ENCODE measurements at places on chromosomes 2 and 18. TPM values are rescaled to one million over a fixed set of nuclear protein-coding genes. Genes with fewer than 3 reads are reported as not detected.

The RPRM gene
- polyA plus RNA-seq = 0.59 TPM

The NYAP2 gene
- polyA plus RNA-seq = 0.02 TPM

The PUM2 gene
- 66.8 TPM for polyA plus RNA-seq

The CHST10 gene
- 4.0 TPM for polyA plus RNA-seq

The ADAM23 gene
- polyA plus RNA-seq = 26.9 TPM

The RTP5 gene
- 3.7 TPM for polyA plus RNA-seq

The AQP12B gene
- 0.11 TPM for polyA plus RNA-seq

The ARHGAP28 gene
- polyA plus RNA-seq = 2.6 TPM
